Activated B cell treated with CpG ODN at 0.5 μM for 24 hours (primary cell): ENCODE measurements at places on chromosomes 12 and 14. TPM values are rescaled to one million over a fixed set of nuclear protein-coding genes. Genes with fewer than 3 reads are reported as not detected.

CFAP54 gene
- total RNA-seq: 0.44 and 0.64 TPM in 2 replicates

OASL gene
- total RNA-seq: 0.86 and 1.4 TPM in 2 replicates

- no peak for DNase-seq
Measured at GRCh38 chr14:27546111-27546510, 948.3 kb upstream of the NOVA1 start.

DNA sequence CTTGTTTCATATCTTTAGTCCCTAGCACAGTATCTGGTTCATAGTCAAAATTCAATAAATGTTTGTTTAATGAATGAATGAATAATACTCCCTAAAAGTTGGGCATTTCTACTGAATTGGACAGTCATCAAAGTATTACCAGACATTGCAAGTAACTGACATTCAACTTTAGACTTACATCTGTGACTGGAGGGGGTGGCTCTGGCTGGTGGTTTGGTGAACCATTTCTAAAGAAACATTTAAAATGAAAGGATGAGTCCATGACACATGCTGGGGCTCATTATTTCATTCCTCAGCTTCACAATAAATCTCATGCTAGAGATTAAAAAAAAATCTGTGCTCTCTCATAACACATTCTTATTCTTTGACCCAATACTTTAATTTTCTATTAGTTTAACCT is 20.6 kb upstream of the CSRNP2 start:
- DNase-seq: no peak

DNA sequence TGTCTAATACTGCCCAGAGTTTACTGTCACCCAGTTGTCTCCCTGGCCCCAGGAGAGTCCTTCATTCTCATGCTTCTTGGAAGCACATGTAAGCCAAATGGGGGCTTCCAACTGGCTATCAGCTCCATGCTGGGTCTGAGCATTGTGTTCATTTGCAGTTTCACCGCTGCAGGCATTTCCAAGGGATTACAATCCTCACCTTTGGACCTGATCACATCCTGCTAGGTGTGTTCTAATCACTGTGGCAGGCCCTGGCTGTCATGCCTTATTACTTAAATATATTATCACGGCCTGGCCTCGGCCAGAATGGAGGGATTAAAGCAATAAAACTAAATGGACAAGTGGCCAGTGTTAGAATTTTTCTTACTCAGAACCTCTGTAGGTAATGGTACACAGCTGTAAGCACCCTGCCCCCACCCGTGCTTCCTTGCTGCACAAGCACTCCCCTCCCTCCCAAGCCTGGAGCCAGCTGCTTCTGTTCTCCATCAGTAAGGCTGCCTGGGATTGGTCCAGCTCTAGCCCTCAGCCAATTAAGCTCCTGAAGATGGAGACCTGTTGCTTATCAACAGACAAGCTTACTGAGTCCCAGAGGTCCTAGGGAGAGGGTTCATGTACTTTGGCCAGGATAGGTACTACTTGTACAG is 175.9 kb upstream of the RBM19 start:
- no peak for DNase-seq

GRCh38 chr14:95577870-95578269 is 43.0 kb downstream of the GLRX5 start:
- DNase-seq: no peak

GRCh38 chr12:94710933-94711332 is 60.6 kb upstream of the TMCC3 start:
- DNase-seq: no peak
